ENCODE measurements at places on chromosomes 1 and 21.

DNA sequence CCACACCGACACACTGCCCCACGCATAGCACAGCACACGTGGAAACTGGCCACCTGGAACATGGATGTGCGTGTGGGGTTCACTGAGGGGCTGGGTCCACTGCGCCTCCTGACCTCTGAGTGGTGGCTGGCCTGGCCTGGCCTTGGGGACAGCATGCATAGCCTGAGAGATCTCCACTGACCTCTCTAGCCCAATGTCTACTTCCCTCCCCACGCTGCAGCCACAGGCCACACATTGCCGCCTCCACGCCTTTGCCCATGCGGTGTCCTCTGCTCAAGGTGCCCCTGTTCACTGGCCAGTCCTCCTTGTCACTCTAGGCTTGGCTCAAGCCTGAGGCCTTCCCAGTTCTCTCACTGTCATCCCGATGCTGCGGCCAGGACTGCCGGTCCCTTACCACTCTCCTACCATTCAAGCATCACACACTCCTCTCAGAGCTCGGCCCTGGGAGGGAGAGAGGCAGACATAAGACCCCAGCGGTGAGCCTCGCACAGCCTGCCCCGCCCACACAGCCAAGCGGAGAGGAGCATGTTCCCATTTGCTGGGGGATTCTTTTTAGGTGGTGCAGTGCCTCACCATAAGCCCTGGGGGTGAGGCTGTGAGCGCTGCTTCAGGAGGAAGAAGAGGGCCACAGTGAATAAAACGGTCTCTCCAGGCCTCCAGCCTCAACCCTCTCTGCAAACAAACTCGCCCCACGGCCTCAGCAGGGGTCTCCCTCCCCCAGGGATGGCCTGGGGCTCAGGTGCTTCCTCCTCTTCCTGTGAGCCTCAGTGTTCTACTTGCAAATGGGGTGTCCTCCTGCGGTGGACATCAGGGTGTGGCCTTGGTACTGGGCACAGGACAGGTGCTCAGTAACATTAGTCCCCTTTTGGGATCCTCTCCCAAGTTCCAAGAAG is 80.8 kb downstream of the DMRTB1 start:
- no peak for DNase-seq

DNA sequence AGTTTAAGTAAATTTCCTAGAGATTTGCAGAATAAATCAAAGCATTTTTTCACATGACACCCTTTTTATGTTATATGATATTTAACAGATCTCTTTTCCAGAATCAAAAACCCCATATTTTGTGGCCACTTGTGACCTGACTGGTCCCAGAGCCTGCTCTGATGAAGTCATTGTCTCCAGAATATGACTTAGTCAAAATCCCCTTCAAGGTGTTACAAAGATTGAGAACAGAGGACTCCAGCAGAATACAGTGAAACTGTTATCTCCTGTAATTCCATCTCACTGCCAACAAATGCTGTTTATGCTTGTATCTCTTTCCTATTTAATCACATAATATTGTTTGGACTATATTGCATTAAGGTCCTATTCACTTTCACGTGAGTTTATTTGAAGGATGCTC is 25.6 kb downstream of the RGS1 start:
- no peak for DNase-seq

DNA sequence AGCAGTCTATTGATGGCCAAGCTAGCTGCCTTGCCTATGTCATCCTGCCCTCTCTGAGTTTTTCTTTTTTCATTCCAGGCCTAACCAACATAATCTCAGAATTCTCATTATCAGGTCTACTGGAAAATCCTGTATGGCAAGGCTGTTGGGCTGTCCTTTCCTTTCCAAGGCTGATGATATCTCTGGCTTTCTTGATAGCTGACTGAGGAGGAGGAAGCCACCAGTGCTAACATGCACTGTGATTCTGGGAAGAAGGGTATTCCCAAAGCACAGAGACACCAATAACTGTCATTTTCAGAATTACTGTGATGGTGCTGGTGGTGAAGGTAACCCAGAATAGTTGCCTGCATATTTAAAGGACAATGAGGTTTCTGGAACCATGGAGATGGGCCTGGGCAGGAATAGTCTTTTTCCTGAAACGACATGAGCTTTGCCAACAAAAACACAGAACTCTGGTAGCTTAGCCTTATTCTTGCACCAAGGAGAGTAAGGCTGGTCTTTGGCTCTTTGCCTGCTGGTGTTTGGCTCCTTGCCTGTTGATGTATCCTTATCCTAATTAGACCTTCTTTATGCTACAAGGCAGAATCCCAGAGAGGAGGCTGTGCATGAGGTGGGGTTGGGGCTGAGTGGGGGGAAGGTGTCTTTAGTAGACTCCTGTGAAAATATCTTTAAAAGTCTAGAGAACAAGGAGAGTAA is 157.4 kb downstream of the TNFSF18 start:
- no peak for DNase-seq

DNA sequence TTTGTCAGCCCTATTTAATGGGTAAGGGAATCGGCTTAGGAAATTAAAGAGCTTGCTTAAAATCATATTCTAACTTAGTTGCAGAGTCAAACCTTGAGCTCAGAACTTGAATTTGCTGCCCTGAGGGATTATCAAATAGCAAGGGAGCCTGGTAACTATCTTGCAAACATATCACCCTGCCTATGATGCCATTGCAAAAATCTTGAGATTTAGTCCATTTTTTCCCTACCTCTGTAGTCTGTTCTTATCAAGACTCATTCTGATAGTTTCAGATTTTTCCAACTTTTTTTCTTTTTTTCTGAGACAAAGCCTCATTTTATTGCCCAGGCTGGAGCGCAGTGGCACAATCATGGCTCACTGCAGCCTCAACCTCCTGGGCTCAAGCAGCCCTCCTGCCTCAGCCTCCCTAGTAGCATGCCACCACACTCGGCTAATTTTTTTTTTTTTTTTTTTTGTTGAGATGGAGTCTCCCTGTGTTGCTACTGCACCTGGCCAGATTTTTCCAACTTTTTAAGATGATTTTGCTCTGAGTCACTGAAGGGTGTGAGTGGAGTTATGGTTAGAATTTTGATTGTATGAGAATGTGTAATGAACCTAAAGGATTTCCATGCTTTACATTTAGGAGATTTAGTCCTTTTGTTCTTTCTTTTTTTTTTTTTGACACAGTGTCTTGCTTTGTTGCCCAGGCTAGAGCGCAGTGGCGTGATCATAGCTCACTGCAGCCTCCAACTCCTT is 12.2 kb downstream of the SARS1 start:
- no peak for DNase-seq

GRCh38 chr1:187961895-187962294 is 1133.1 kb downstream of the PLA2G4A start:
- DNase-seq = no peak

GRCh38 chr1:34320053-34320669 is 143.5 kb downstream of the C1orf94 start:
- no peak for DNase-seq

GRCh38 chr1:213987422-213987926 is 299 bp upstream of the PROX1 start:
- DNase-seq = no peak

- DNase-seq = no peak
Measured at GRCh38 chr1:223106856-223107255, 36.2 kb downstream of the TLR5 start.

DNA sequence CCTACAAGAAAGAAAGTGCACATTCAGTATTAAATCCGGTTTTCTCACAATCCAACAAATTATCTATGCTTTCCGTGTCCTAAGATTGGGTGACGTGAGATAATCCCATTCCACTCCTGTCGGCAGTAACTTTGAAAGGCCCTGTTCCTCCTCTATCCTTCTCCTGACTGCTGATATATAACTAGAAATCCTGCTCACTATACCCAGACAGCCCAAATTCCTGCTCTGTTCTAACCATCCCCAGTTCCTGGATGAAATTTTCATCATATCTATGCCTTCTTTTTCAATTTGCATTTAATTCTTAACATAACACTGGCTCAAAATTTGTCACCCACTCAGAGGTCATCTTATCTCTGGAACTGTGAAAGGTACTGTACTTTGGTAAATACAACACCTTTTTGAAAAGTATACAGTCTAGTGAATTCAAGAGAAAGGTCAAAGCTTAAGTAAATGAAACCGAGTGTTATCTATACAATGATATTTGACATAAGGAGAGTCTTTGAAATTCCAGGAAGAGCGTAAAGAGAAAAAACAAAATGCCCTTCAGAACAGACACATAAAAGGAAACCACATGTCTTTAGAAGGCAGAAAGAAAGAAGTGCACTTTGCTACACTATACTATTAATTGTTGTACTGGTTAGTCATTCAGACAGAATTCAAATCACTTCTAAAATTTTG is 200.5 kb upstream of the NEGR1 start:
- DNase-seq = no peak

GRCh38 chr1:108792420-108792819 is 45.9 kb downstream of the STXBP3 start:
- no peak for DNase-seq

DNA sequence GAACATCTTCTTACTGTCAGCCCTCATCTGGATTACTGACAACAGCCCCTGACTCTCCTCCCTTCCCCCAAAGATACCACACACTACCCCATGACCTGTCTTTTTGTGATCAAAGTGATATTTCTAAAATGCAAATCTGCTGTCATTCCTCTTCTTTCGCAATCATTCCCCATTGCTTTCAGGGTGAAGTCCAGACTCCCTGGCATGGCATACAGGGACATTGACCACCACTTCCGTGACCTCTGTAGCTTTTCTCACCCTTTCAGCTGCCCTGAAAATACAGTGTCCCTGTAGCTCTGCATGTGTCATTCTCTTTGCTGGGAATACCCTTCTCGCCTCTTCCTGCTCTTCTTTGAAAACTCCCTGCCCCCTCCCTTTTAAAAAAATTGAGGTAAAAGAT is 4.1 kb downstream of the SERINC2 start:
- DNase-seq = no peak

- DNase-seq = no peak
Measured at GRCh38 chr1:242002510-242002909, 3.6 kb upstream of the MAP1LC3C start.

DNA sequence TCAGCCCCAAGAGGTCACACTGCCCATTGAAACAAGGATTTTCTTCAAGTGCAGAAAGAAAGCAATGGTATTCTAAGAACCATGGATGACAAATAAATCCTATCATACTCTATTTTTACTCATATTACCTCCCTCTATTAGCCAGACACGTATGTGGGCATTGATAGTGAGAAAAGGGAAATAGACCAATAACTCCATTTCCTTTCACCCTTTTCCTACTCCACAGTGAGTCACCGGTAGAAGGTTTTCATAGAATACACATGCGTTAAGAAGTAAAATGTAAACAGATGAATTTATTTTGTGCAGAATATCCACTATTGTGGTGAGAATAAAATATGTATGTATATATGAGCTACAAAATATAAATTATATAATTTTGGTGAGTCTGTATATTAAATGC is 568.9 kb upstream of the ADGRL4 start:
- DNase-seq = no peak

DNA sequence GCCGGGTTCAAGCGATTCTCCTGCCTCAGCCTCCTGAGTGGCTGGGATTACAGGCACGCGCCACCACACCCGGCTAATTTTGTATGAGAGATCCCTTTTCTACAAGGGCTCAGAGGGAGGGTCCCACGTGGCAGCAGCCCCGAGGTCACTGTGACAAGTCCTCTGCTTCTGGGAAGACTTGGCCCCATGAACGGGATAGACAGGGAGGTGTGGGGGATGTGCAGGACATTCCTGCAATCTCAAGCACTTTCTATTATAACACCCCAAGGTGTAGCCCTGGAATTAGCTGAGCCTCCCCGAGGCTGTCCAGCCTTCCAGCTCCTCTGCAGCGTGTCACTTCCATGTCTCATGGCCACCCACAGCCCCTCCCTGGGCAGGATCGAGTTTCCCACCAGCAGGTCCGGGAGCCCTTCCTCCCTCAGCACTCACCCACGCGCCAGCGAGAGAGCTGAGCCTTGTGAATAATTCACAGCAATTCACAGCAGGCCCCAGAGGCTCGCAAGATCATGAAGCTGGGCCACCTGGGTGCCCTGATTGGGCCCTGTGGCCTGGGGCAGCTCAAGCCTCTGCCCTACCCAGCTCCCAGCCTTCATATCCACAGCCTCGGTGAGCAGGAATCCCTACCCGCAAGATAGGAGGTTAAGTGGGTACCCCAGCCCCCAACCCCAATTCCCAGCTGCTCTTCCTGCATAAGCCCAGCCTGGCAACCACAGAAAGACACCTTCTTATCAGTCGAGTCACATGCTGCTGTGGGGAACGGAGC is 22.8 kb upstream of the RNU1-4 start:
- no peak for DNase-seq

All from stimulated activated CD8-positive, alpha-beta memory T cell treated with anti-CD3 and anti-CD28 coated beads, Interleukin-4, amount 100 ng/mL, for 4 hours (primary cell).